Dermis blood vessel endothelial cell (primary cell): ENCODE measurements at places on chromosomes 4 and X. TPM values are rescaled to one million over a fixed set of nuclear protein-coding genes. Genes with fewer than 3 reads are reported as not detected.

CT45A1 gene
- not detected in 2 replicates for total RNA-seq

WWC2 gene
- total RNA-seq, result 31.3 and 43.8 TPM in 2 replicates

MAGEB6B gene
- total RNA-seq, result not detected in 2 replicates

SSX2 gene
- total RNA-seq, result not detected in 2 replicates

SERPINA7 gene
- not detected in 2 replicates for total RNA-seq
